ENCODE measurements at places on chromosomes 12 and 14.
A peak's percentile ranks its signal among the peaks of the same experiment; 100 is the strongest.

DNA sequence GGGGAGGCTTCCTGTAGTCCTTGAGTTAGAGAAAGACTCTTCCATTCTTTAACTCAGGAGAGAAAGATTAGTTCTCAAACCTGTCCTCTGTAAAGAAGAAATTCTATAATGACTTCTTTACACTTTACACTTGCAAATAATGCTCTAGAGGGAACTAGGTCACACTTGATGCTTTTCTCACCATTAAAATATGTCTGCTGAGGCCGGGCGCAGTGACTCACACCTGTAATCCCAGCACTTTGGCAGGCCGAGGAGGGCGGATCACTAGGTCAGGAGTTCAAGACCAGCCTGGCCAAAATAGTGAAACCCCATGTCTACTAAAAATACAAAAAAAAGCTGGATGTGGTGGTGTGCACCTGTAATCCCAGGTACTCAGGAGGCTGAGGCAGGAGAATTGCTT is 6.3 kb downstream of the NTN4 start:
- DNase-seq: no peak

GRCh38 chr14:56709201-56709600 is 101.1 kb downstream of the OTX2 start:
- no peak for DNase-seq

DNA sequence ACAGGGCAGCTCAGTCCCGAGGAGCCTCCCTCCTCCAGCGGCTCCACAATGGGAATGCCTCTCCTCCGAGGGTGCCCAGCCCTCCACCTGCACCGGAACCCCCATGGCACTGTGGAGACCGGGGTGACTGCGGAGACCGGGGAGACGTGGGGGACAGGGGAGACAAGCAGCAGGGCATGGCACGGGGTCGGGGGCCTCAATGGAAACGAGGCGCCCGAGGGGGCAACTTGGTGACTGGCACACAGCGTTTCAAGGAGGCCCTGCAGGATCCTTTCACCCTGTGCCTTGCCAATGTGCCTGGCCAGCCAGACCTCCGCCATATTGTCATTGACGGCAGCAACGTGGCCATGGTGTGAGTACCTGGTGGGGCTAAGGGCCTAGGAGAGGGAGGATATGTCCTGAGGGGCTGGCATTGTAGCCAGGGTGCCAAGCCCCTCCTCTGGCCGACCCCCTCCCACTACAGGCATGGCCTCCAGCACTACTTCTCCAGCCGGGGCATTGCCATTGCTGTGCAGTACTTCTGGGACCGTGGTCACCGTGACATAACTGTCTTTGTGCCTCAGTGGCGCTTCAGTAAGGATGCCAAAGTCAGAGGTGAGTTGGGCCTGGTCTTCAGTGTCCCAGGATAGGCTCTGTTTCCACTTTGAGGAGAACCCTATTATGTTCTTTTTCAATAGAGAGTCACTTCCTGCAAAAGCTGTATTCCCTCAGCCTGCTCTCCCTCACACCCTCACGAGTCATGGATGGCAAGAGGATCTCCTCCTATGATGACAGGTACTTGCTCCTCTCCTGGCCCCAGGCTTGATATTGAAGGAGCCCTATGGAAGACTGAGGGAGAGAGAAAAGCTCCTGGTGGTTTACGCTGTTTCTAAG is 2.7 kb downstream of the KHNYN start:
- no peak for DNase-seq

- DNase-seq: peak; percentile 57
These were observed 450 bp downstream of the BLTP3B start for GRCh38 chr12:100141998-100142850.

- peak; percentile 2 for DNase-seq
These were observed 234.7 kb upstream of the E2F7 start for GRCh38 chr12:77299910-77300669.

GRCh38 chr12:57469296-57470164 is 9.9 kb downstream of the GLI1 start:
- DNase-seq: no peak

DNA sequence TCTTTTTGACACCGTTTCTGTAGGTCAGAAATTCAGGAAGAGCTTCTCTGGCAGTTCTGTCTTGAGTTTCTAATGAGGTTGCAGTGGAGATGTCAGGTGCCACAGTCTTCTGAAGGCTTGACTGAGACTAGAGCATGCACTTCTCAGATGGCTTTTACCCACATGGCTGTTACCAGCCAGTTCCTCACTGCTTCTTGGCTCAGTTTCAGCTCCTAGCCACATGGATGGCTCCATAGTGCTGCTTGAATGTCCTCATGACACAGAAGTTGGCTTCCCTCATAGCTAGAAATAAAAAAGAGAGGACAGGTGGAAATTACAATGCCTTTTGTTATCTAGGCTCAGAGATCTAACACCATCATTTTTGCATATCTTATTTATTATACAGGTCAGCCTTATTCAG is 38.1 kb upstream of the SLC2A13 start:
- no peak for DNase-seq

GRCh38 chr12:125435871-125436270 is 370.6 kb downstream of the AACS start:
- no peak for DNase-seq

DNA sequence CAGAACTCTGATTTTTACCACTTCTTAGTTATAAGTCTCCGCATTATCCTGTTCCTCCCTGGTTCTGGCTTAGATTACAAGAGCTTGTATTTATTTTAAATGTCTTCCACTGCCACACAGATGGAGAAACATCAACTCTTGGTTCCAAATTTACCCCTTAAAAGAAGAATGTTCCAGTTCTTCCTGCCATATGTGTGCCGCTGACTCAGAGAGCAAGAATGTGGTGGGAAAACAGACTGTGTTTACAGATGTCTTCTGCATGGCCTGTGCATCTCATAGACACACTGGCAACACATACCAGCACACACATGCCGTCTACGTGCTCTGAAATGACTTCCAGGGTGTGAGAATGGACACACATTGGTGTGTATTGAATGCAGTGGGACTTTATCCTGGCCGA is 383.0 kb downstream of the LRIG3 start:
- DNase-seq: no peak

DNA sequence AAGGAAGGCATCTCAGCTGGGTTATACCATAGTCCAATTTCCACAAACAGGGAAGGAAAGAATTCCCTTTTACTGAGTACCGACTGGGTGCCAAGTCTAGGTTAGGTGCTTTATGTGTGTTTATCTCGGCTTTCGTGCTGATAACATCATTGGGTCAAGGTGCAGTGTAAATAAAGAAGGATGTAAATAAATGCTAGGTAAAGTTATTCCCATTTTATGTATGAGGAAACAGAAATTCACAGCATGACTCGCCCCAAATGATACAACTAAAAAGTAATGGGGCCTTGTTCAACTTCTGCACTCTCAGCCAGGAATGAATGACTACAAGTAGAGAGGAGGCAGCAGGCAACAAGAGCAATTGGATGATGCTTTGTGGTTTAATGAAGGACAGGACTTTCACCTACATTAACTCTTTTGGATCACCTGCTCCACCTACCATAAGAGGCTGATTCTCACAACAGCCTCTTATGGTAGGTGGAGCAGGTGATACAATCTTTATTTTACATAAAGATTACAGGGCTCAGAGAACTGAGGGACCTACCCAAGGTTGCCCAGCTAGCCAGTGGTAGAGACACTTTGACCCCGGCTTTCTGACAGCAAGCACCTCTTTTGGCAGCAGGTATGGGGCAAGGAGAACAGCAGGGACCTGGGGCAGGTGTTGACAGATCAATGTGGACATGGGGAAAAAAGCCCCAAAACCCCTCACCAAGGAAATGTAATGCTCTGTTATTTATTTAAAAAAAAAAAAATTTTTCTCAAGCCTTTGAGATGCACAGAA is 213.4 kb upstream of the NUDT4 start:
- DNase-seq: no peak

GRCh38 chr12:113142886-113143332 is 6.6 kb upstream of the CFAP73 start:
- DNase-seq: no peak

- no peak for DNase-seq
These were observed 514.1 kb downstream of the ETNK1 start for GRCh38 chr12:23139026-23139425.

DNA sequence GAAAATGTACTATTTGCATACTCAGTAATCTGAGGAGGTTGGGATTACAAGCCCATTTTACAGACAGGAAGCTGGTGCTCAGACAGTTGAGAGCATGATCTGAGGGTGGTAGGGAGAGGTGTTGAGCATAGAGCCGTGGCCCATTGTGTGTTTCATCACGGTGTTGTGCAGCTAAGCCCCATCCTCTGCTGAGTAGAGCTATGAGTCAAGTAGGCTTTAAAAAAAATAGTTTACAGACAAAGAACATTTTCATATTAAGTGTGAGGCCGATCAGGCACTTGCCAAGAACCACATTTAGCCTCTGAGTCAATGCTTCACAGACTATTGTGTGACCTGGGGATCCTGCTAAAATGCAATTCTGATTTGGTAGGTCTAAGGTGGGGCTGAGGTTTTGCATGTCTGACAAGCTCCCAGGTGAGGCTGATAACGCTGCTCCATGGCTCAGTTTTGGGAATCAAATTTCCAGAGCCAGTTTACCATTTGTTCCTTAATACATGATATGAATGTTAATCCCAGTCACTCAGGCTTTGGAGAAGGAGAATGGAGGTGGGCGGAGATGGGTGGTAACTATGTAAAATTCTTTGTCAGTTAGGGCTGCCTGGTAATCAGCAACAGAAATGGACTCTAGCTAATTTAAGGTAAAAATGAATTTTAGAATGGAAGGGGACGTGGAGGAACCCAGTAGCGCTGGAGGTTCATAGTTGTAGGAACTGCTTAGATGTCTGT is 22.2 kb downstream of the ZNF664 start:
- DNase-seq: peak; percentile 43

DNA sequence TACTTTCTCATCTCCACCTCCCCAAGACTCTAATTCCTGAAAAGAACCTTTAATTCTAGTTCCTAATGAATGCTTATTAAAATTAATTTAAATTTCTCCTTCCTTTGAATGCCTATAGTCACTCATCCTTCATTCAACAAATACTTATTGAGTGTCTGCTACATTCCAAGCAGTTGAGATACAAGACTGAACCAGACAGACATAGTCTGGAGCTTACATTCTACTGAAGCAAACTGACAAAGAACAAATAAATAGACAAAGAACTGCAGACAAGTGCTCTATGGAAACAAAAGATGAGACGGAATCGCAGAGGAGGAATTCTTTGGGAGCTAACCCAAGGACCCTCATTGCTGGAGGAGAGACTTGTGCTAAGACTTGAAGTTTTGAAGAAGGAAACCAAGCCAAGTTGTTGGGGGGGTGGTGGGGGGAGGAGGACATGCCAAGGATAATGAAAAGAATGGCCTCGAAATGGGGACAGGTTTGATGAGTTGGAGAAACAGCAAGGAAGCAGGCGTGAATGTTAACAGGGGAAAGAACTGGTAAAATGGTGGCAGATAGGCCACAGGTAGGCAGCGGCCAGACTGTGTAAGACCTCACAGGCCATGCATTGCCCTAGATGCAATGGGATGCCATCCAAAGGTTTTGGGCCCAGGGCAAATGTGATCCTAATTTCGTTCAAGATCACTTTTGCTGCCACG is 9.7 kb upstream of the TDG start:
- no peak for DNase-seq

GRCh38 chr12:44031472-44032185 is 195.7 kb downstream of the TMEM117 start:
- DNase-seq: no peak

GRCh38 chr12:48768147-48768546 is 20.7 kb downstream of the ADCY6 start:
- DNase-seq: no peak

DNA sequence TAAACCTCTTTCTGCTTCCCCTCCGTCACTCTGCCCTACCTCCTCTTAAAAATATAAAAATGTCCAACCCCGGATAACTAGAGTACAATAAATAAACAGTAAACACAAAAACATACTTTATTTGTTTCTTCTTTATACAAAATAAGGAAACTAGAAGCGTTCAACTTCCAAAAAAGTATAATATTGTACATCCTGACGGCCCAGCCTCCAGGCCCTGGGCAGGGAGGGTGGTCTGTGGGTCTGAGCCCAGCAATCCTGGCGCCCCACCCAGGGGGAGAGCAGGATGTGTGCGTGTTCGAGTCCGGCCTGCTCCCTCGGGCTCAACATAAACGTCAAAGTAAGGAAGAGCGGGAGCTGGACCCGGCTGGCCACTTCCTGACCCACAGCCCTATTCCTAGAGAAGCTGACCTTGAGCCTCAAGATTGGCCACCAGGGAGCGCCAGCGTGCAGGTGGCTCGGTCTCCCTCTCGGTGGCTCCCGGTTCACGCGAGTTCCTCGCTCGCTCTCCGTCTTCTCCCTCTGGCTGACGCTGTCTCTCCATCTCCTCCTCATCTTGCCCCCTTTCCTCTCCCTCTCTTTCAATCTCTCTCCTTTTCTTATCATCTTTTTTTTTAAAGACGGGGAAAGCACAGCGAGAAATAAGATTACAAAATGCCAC is 9.4 kb downstream of the LHX5 start:
- peak; percentile 71 for DNase-seq

DNA sequence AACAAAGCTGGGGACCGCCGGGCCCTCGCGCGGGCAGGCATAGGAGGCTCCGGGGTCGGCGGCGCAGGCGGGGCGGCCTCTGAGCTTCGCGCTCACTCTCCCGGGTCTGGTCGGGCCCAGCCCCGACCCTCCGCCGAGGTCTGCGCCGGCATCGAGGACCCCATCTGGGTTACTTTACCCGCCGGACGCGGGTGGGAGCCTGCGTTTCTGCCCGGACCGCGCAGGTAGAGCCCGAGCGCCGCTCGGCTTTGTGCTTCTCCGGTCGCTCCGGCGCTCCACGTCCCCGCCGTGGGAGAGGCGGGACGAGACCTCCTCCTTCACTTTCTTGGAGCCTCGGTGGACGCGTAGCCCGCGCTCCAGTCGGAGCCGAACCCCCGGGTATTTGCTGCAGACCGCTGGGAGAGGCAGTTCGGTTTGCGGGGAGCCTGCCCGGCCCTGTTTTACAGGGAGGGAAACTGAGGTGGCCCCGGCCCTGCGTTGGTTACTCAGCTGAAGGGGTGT is 63.2 kb downstream of the FBXL14 start:
- no peak for DNase-seq

GRCh38 chr14:87430810-87431209 is 562.2 kb downstream of the GALC start:
- DNase-seq: no peak

DNA sequence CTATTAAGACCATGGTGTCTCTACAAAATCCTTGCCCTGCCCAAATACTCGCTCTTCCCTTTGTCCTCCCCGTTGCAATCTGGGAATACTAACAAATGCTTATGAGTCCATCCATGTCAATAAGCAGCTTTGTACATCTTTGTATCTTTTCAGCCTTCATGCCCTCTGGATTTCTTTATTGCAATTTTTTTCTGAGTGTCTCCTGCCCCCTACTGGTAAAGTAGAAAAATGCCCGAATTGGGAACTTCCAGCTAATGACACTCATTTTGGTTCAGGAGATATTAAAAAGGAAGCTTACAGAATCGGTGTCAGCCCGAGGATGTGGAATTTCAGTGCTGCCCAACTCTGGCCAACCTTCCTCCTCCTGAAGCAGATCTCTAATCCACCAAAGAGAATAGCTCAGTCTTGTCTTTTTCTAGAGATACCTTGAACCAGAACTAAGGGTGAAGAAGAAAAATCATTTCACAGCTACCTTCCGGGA is 46.0 kb downstream of the SH2B3 start:
- DNase-seq: peak; percentile 60

All from activated CD4-positive, alpha-beta T cell treated with anti-CD3 and anti-CD28 coated beads, Interleukin-10, Interleukin-2, amounts not matched to agents 100 ng/mL and 50 ng/mL, durations not matched to agents 16 hours and 8 hours (primary cell).